ENCODE measurements at places on chromosomes 13 and 19.

GRCh38 chr13:105144936-105145335 lies 1390.5 kb downstream of the EFNB2 start:
- peak; percentile 16 for DNase-seq

GRCh38 chr19:1248786-1249297 lies 459 bp downstream of the MIDN start:
- peak; percentile 85 for DNase-seq

- no peak for DNase-seq
Measured at GRCh38 chr13:35926859-35927530, 204.2 kb downstream of the DCLK1 start.

DNA sequence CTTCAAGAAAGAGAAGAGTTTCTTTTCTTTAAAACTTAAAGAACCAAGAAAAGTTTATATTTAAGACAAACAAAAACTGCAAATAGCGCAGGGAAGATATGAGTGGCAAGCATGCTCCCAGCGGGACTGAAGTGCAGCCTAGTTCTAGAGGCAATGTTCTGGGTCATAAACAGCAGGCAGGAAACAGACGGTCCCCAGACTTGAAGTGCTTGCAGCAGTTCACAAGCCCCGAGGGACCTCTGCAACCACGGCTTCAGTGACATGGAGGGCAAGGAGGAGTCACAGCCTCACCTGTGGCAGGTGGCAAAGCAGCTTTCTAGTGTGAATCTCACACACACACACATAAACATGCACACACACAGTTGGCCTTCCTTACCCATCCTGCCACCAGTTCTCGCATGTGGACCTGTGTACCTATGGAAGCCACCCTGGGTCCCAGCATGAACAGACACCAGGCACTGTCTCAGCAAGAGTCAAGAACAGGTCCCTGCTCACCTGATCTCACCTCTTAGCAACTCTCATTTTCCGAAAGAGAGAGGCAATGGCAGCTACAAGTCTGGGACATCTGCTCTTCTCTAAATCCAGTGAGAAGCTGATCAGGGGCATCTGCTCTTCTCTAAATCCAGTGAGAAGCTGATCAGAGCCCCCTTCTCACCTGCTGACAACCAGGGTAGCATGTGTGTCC lies 162.0 kb downstream of the EFNB2 start:
- DNase-seq, result no peak

DNA sequence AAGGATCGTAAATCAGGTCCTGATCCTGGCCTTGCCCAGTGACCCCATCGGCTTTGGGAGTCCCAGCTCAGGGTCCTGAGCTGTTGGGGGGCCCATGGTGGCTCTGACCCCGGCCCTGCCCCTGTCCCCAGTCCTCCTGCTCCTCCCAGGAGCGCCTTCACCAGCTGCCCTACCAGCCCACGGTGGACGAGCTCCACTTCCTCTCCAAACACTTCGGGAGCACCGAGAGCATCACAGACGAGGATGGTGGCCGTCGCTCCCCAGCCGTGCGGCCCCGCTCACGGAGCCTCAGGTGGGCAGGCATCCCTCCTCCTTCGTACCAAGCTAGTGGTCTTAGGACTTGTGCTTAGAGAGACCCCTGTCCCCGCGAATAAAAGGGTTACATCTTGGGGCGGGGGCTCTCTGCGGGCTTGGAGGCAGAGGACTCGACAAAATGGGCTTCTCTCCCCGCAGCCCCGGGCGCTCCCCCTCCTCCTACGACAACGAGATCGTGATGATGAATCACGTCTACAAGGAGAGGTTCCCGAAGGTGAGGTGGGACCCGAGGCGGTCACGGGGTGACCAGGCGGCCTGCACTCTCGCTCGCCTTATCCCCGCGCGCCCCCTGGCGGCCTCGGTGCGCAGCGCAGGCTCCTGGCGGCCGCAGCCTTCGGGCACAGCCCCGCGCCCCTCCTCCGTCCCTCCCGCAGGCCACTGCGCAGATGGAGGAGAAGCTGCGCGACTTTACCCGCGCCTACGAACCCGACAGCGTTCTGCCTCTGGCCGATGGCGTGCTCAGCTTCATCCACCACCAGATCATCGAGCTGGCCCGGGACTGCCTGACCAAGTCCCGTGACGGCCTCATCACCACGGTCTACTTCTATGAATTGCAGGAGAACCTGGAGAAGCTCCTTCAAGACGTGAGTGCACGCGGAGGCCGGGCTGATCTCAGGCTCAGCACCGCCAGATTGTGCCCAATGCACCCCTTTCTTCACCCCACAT lies 9.1 kb downstream of the MAST1 start:
- peak; percentile 64 for DNase-seq
